Panc1 (cell line): ENCODE measurements at places on chromosomes 6 and 20.

- peak overlapping the region; percentile 62; the same call in 1 of the 2 replicates for H3K27ac ChIP-seq
- no peak overlapping the region for H3K4me3 ChIP-seq
- H3K36me3 ChIP-seq, result no peaks in the 10 kb centered on the region
- DNase-seq, result no peak
- no peaks in the 10 kb centered on the region for H3K27me3 ChIP-seq
- peaks cover 4% of the 10 kb centered on the region for H3K4me1 ChIP-seq
Observed at GRCh38 chr6:55812509-55812908, 62.9 kb downstream of the BMP5 start.

DNA sequence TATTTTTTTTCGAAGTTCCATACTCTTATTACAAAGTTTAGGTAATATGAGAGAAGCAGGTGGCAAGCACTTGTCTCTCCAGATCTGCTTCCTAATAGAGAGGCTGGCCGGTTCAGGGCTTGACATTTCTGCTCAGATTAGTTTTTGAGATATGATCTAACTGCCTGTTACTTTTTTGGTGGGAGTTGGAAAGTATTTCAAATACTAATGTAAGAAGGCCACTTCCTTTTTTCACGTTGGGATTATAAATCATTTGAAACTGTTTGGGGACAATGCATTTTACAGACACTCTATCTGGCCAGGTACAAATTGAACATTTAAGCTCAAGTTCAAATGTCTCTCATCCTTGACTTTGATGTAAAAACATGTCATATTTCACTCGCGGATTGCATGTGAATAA, 222.1 kb upstream of the SULF2 start:
- H3K4me3 ChIP-seq, result no peak overlapping the region
- no peaks in the 10 kb centered on the region for H3K36me3 ChIP-seq
- H3K27me3 ChIP-seq, result no peaks in the 10 kb centered on the region
- H3K27ac ChIP-seq, result no peak overlapping the region
- no peaks in the 10 kb centered on the region for H3K4me1 ChIP-seq

GRCh38 chr20:62370115-62370806, 3.1 kb upstream of the LAMA5 start:
- H3K27me3 ChIP-seq, result no peaks in the 10 kb centered on the region
- peaks cover 65% of the 10 kb centered on the region for H3K4me1 ChIP-seq
- DNase-seq, result no peak
- H3K4me3 ChIP-seq, result no peak overlapping the region
- H3K27ac ChIP-seq, result peak overlapping the region; percentile 94

- no peak overlapping the region for H3K4me3 ChIP-seq
- H3K27ac ChIP-seq, result no peak overlapping the region
- no peaks in the 10 kb centered on the region for H3K27me3 ChIP-seq
- DNase-seq, result no peak
- H3K4me1 ChIP-seq, result no peaks in the 10 kb centered on the region
Observed at GRCh38 chr6:107218142-107218541, 102.8 kb upstream of the BEND3 start.

DNA sequence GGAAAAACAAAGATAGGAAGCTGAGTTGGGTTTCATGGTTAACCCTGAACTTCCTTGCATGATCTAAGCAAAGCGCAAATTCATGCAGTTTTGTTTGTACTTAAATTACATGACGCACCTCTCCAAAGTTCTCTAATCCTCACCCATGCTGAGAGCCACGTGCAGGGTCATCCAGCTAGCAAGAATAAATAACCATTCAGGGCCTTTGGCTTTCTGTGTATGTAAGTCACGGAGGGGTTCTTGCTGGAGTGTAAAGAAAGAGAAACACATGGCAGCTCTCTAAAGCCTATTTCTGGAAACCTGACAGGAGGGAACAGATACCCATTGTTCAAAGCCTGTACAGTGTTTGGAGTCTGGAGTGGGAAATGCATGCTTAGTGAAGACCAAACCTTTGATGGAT, 171.7 kb upstream of the CCN2 start:
- H3K36me3 ChIP-seq, result no peaks in the 10 kb centered on the region
- DNase-seq, result no peak
- no peaks in the 10 kb centered on the region for H3K4me1 ChIP-seq
- peak overlapping the region; percentile 29; the same call in 1 of the 2 replicates for H3K27ac ChIP-seq
- H3K27me3 ChIP-seq, result no peaks in the 10 kb centered on the region

- no peaks in the 10 kb centered on the region for H3K36me3 ChIP-seq
- DNase-seq, result no peak
- no peak overlapping the region for H3K27ac ChIP-seq
- H3K27me3 ChIP-seq, result no peaks in the 10 kb centered on the region
- H3K4me3 ChIP-seq, result no peak overlapping the region
Observed at GRCh38 chr20:31908016-31908415, 37.6 kb downstream of the TTLL9 start.

- no peak overlapping the region for H3K4me3 ChIP-seq
- peak; percentile 36 for DNase-seq
- no peak overlapping the region for H3K27ac ChIP-seq
- H3K27me3 ChIP-seq, result no peaks in the 10 kb centered on the region
- no peaks in the 10 kb centered on the region for H3K4me1 ChIP-seq
- no peaks in the 10 kb centered on the region for H3K36me3 ChIP-seq
Observed at GRCh38 chr6:87393026-87393622, 14.6 kb upstream of the CFAP206 start.

GRCh38 chr20:11117808-11118528, 444.2 kb upstream of the JAG1 start:
- no peaks in the 10 kb centered on the region for H3K27me3 ChIP-seq
- no peak for DNase-seq
- H3K36me3 ChIP-seq, result no peaks in the 10 kb centered on the region
- H3K4me3 ChIP-seq, result no peak overlapping the region

- H3K4me1 ChIP-seq, result no peaks in the 10 kb centered on the region
- no peaks in the 10 kb centered on the region for H3K36me3 ChIP-seq
- H3K27me3 ChIP-seq, result no peaks in the 10 kb centered on the region; the same call in 1 of the 2 replicates
- H3K27ac ChIP-seq, result no peak overlapping the region
Observed at GRCh38 chr6:137102050-137102848, 57.5 kb upstream of the IL20RA start.

DNA sequence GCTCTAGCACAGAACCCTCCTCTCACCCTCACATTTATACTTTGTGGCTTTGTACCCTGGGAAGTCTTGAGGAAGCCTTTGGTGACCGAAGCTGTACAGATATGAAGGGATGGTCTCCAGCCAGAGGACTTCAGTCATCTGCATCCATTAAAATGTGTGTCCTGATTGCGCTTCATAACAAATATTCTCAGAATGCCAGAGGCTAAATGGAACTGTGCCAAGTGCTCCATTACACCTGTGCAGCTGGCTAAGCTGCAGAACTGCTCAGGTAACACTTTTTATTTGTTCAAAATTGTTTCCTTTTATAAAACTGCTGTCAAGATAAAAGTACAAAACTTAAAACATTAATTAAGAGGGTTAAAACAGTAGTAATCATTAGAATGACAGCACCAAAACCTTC, 22.3 kb downstream of the TPBG start:
- no peaks in the 10 kb centered on the region for H3K27me3 ChIP-seq
- H3K4me1 ChIP-seq, result no peaks in the 10 kb centered on the region; the same call in 1 of the 2 replicates
- no peak overlapping the region for H3K4me3 ChIP-seq
- no peaks in the 10 kb centered on the region for H3K36me3 ChIP-seq
- no peak overlapping the region for H3K27ac ChIP-seq

- no peak for DNase-seq
- peaks cover 2% of the 10 kb centered on the region; the same call in 1 of the 2 replicates for H3K4me1 ChIP-seq
- H3K4me3 ChIP-seq, result no peak overlapping the region
- no peaks in the 10 kb centered on the region for H3K36me3 ChIP-seq
Observed at GRCh38 chr6:46042355-46042999, 26.8 kb upstream of the CLIC5 start.

DNA sequence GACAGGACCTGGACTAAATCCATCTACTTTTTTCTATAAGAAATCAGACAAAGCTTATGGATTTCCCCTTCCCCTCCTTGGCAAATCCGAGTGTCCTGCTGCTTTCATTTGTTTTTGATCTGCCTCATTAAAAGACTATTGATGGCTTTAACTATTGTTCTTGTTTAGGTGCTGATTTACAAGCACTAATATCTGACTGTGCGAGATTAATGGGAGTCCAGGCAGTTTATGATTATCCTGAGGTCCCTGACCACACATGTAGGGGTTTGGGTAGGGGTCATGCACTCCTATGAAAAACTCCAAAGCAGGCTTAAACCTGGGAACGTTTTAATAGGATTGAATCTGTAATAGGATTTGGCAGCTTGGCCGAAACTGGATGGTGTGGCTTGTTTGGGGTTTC, 317.5 kb upstream of the POU3F2 start:
- H3K4me1 ChIP-seq, result no peaks in the 10 kb centered on the region
- no peak overlapping the region for H3K27ac ChIP-seq
- H3K27me3 ChIP-seq, result no peaks in the 10 kb centered on the region
- H3K4me3 ChIP-seq, result no peak overlapping the region

DNA sequence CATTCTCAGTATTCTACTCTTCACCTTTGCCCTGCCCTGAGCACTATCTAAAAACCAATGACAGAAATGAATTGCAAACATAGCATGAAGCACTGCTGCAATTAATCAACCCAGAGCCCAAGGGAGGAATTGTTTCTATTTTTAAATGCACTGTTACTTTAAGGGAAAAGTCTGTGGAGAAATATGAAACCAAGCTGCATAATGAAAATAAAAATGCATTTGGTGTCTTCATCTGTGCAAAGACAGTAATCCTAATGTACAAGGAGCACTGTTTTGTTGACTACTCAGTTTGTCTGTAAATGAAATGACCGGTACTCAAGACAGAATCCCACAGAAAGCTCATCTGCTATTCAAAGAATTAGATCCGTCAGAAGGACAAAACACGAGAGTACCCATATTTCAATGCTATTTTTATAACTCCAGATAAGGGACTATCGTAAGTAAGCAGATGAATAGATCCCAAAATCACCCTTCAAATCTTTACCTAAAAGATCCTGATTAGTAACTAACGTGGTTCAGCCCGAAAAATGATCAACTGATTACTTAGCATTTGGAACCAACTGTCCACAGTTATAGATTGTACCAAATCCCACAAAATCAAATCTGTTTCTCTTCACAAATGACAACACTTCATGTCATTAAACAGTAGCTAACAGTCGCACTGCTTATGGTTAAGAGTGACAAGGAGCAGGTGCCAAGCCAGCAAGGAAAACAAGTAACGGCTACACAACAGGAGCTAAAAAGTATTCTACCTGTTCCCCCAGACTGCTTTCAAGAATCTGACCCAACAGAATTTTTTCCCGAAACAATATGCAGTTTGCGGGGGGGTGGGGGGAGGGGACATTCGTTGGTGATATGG, 2.4 kb downstream of the KIF13A start:
- peak overlapping the region; percentile 3; the same call in 1 of the 2 replicates for H3K4me3 ChIP-seq
- peaks cover 30% of the 10 kb centered on the region for H3K4me1 ChIP-seq
- no peaks in the 10 kb centered on the region for H3K36me3 ChIP-seq
- H3K27ac ChIP-seq, result peak overlapping the region; percentile 39; the same call in 1 of the 2 replicates
- DNase-seq, result no peak
- H3K27me3 ChIP-seq, result no peaks in the 10 kb centered on the region

DNA sequence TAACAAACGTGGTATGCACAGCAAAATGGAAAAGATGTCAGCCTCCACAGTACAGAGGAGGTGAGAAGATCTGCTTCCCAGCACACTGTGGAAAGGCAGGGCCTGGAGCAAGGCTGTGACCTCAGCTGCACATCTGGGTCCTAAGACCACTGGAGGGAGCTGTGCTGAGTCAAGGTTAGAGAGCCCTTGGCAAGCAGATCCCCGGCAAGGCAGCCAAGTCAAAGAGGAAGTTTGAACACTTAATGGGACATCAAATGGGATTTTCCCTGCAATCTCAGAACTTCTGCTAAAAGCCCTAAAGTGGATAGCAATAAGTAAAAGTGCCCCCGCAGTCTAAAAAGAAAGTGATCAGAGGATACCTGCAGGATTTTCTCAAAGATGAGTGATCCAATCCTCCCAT, 39.5 kb downstream of the UNC5CL start:
- peak overlapping the region; percentile 98 for H3K27ac ChIP-seq
- DNase-seq, result no peak
- no peaks in the 10 kb centered on the region for H3K27me3 ChIP-seq
- no peaks in the 10 kb centered on the region for H3K36me3 ChIP-seq
- no peak overlapping the region for H3K4me3 ChIP-seq

DNA sequence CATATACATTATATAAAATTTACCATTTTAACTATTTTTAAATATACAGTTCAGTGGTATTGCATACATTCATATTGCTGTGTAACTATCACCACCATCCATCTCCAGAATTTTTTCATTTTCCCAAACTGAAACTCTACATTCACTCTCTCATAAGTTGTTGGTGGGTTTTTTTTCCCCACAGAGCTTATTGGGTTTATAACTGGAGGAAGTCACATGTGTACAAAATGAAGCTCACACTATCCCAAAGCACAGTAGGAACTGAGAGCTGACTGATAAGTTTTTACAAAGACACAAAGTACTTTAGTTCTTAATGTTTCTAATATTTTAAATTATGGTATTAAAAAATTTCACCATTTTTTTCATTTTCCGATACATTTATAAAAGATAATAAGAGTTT, 78.8 kb upstream of the TNFAIP3 start:
- H3K27me3 ChIP-seq, result no peaks in the 10 kb centered on the region
- no peaks in the 10 kb centered on the region for H3K4me1 ChIP-seq
- H3K36me3 ChIP-seq, result no peaks in the 10 kb centered on the region
- no peak overlapping the region for H3K27ac ChIP-seq
- no peak overlapping the region for H3K4me3 ChIP-seq

DNA sequence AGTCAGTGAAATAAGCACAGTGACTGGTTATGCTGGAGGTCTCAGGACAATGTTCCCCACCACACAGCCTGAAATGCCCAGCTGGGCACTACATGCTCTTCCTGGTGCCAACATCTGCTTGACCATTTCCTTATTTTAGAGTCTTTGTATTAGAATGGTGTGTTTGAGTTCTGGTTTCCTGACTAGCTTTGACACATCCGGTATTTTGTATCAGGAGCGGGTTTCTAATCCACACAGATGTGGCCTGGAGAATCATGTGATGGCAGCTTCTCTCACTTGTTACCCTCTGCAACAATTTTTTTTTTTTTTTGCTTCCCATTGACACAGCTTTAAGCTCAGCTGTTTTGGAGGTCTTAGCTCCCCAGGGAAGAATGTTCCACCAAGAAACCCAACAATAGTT, 164.5 kb upstream of the CST7 start:
- H3K27me3 ChIP-seq, result no peaks in the 10 kb centered on the region; the same call in 1 of the 2 replicates
- no peak overlapping the region for H3K27ac ChIP-seq
- H3K4me3 ChIP-seq, result no peak overlapping the region
- DNase-seq, result no peak
- H3K4me1 ChIP-seq, result no peaks in the 10 kb centered on the region
- no peaks in the 10 kb centered on the region for H3K36me3 ChIP-seq

GRCh38 chr20:859751-860231, 26.3 kb downstream of the FAM110A start:
- peaks cover 7% of the 10 kb centered on the region; the same call in 1 of the 2 replicates for H3K4me1 ChIP-seq
- H3K36me3 ChIP-seq, result no peaks in the 10 kb centered on the region
- no peak overlapping the region for H3K4me3 ChIP-seq
- no peak overlapping the region for H3K27ac ChIP-seq

- no peak for DNase-seq
- no peak overlapping the region for H3K27ac ChIP-seq
- no peak overlapping the region for H3K4me3 ChIP-seq
Observed at GRCh38 chr20:51616060-51616459, 73.5 kb upstream of the NFATC2 start.

- H3K4me1 ChIP-seq, result no peaks in the 10 kb centered on the region
- H3K27me3 ChIP-seq, result no peaks in the 10 kb centered on the region
Observed at GRCh38 chr6:15327271-15327670, 81.4 kb downstream of the JARID2 start.
